ENCODE measurements at places on chromosomes 1 and 21.

- no peak for DNase-seq
Observed at GRCh38 chr1:75133750-75134646, at the start of gene LHX8. Gene LHX8, plus strand, starts transcription at chr1:75134388. Its CDS starts 2,227 bp downstream, at chr1:75136615.

DNA sequence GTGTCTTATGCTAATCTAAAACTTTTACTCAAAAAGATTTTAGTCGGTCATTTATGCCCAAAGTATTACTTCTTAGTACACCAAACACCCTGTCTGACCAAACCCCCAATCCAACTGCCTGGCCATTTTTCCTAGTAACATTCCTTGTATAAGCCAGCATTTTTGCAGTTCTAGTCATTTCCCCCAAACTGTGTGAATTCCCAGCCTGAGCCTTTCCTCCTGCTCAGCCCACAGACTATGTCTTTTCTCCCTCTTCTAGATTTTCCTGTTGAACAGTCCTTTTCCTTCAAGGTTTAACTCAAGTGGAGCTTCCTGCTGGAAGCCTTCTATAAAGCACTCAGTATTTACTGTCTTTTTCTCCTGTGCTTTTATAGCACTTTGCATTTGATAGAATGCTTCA lies 843.8 kb downstream of the USP25 start:
- no peak for DNase-seq

DNA sequence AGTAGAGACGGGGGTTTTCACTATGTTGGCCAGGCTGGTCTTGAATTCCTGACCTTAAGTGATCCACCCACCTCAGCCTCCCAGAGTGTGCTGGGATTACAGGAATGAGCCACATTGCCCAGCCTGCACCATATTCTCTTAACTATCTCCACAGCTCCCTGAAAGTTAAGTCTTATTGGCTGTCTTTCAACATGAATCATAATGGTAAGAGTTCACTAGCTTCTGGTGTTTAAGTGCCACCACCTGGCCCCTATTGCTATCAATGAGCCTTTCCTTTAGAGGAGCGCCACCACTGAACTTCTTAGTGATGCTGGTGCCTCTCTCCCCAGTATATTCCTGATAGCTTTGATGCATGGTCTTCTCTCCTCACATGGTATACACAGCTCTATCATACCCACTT lies 15.7 kb downstream of the ZFYVE9 start:
- no peak for DNase-seq

- no peak for DNase-seq
Observed at GRCh38 chr1:94723894-94724293, 96.3 kb upstream of the SLC44A3 start.

GRCh38 chr1:43302721-43303470 lies 2.1 kb downstream of the TIE1 start:
- no peak for DNase-seq

DNA sequence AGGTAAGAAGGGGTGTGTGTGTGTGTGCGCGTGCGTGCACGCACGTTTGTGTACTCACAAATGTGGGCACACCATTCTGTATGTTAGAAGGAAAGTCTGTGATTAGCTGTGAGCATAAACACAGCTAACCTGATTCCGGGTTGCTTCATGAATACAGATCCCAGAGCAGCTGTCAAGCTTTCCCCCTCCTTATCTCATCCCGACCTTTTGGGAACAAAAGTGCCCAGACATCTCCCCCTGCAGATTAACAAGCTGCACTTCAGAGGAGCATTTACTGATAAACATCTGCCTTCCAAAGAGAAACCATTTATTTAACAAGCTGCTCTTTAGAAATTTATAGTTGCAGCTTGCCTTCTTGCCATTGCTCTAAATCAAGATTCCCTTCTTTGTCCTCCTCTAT lies 97.0 kb downstream of the MT1HL1 start:
- DNase-seq, result no peak

DNA sequence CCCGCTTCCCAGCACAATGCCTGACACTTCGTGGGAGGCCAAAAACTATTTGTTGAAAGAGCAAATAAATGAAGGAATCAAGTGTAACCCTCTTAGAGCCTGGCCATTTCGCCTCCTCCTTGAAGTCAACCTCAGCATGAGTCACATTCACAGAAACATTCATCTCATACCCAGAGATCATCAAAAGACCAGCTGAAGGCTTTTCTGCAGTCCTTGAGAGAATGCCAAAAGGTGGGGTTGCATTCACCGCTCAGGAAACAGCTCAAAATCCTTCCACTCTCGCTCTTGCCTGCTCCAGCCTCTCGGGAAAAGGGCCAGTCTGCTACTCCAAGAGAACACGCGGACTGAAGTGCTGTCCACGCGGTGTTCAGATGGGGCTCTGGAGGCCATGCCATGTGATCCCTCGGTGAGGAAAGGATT lies 90.0 kb downstream of the VWA5B1 start:
- no peak for DNase-seq

DNA sequence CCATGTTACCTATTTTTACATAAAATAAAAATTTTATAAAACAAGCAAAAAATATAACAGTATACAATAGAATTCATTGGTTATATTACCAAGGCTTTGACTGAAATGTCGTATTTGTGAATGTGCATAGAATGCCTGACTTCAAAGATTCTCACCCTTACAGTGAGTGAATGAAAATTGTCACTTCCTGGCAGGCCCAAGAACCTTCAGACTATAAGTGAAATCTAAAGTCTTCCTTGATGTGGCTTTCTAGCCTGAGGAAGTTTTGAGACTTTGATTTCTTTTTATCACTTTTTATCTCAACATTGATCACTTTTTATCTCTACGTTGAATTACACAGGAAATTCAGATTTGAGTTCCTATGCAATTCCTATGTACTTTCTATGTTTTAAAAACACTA lies 104.7 kb upstream of the KIAA0040 start:
- no peak for DNase-seq

DNA sequence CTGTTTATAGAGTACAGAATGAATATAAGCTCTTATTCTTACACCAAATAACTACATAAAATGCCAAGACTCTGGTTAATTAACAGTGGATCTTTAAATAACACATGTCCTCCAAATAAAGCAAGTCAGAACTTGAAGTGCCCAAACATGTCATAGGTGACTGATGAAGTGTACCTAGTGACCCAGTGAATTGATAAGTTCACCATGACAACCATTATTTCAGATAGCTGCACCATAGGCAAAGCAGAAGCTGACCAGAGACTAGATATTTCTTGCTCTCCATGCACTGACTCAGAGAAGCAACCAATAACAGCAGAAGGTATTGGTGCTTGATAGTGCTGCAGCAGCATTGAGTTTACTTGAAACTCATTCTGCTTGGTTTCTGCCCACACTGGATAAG lies 192.1 kb downstream of the DUSP10 start:
- DNase-seq, result no peak

GRCh38 chr1:3365523-3366125 lies 88.8 kb upstream of the ARHGEF16 start:
- DNase-seq, result no peak

GRCh38 chr1:17546946-17547670 lies 7.6 kb downstream of the ARHGEF10L start:
- DNase-seq, result no peak

GRCh38 chr1:159941591-159942560 lies 3.5 kb downstream of the IGSF9 start:
- DNase-seq, result no peak
